Stimulated activated CD4-positive, alpha-beta T cell treated with anti-CD3 and anti-CD28 coated beads, Interleukin-4, amount 100 ng/mL, for 24 hours (primary cell): ENCODE measurements at places on chromosomes 7 and 10.

DNA sequence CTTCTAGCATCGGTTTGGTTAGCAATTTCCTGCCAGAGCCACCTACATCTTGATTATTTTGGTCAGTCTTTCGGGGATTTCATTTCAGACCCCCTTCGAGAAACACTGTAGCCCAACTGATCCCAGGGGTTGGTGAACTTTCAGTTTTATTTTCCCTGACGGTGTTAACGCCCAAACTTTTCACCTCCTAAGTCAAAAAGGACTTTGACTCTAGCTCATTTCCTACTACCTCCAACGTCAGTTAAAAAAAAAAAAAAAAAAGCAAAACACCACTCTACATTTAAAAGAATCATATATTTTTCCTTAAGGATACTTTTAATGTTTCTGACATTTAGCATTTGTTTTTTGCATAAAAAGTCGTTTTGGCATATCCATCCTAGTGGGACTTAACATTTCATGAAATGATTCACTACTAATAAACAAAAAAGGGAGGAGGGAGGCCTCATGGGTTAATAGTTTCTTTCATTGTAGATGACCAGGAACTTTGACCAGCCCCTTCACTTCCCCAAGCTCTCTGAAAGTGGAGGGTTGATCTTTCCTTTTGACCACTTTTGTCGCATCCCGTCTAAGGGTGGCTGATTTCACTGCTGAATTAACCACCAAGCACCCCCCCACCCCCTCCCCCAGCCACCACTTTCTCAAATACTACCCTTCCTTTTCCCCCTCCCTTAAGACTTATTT, 764 bp upstream of the TCF7L2 start:
- DNase-seq: no peak

DNA sequence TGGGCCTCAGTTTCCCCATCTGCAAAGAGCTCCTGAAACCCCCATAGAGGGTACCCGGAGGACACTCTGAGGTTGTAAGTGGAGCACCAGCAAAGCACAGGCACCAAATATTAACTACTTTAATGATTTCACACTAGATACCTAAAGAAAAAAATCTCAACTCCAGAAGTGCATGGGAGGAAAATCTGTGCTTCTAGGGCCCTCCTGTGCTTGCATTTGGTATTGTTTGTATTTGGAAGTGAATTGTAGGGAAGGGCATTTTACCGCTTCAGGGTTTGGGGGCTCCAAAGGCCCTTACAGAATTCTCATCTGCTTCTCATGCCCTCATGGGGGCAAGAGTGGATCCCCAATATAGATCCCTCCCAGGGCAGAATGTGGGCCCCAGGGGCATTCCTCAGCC, 22.4 kb upstream of the DRGX start:
- DNase-seq: no peak

- DNase-seq: no peak
These were observed 611.8 kb downstream of the SORCS3 start for GRCh38 chr10:105252911-105253310.

GRCh38 chr7:53110425-53110824, 75.0 kb downstream of the POM121L12 start:
- no peak for DNase-seq

GRCh38 chr10:132575320-132576201, 38.0 kb downstream of the INPP5A start:
- peak; percentile 25 for DNase-seq

DNA sequence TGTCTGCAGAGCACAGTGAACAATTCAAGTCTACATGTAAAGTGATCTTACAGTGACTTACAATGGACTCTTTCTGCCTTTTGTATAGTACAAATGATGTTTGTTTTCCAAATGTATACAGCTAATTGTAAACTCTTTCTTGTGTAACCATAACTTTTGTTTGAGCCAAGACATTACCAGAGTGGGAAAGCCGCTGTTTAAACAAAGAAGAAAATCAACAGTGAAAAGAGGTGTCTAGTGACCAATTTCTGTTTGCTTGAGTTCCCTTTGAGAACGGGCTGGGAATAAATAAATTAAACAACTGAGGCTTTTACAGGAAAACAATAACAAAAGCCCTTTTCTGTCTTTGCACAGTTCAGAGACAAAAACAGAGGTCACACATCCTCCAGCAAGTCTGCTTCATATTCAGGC, 1163.4 kb downstream of the CNTNAP2 start:
- no peak for DNase-seq

DNA sequence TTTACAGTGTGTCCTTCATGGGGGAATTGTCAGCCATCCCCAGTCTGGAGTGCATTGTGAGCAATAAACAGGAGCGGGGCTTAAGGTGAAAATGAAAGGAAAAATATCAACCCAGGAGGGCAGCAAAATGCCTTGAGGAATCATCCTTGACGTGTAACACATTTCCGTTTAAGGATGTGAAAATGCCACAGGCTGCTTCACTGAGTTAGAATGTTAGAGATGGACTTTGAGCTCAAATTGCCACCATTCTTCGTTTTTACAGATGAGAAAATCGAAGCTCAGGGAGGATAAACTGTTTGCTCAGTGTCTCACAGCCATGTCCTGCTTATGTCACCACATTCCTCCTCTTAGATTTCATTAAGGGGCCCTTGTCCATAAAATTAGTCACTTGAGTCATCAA, 23.1 kb downstream of the SORCS3 start:
- no peak for DNase-seq

GRCh38 chr10:25036381-25036780, 20.0 kb downstream of the THNSL1 start:
- no peak for DNase-seq

DNA sequence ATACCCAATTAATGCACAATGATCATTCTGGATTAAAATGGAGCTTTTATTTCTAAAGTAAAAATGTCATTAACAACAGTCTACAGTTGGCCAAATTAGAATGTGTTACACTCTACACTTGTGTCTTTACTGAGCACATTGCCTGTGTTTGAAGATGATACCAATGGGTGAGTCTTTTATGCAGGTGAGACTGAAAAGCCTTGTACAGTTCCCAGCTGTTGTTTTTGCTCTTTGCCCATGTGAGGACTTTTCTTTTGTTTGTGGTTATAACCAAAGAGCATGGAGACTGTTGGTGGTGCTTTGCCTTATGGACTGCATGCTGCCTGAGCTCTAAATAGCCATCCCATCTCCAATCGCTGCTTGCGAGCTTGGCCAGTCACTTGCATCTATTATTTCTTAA, 264.5 kb downstream of the GATA3 start:
- DNase-seq: no peak

DNA sequence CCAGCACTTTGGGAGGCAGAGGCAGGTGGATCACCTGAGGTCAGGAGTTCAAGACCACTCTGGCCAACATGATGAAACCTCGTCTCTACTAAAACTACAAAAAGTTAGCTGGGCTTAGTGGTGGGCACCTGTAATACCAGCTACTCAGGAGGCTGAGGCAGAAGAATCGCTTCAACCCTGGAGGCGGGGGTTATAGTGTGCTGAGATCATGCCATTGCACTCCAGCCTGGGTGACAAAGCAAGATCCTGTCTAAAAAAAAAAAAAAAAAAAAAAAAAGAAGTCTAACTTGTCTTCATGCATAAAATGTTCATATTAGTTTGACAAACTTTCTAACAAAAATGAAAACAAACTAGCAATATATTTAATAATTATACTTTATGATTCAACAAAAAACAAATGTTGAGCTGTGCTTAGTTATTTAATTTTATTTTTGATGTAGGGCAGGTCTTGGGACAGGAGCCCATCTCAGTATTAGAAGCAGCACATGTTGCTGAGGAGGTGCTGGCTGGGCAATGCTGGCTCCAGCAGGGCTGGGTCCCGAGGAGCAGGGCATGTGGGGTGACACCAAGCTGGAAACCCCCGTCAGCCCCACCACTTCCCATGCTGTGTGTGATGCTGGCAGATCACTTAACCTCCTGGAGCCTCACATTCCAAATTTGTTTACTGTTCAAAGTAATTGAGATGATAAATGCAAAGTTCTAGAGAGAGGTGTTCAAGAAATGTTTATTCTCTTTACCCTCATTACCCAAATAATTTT, 335.3 kb upstream of the KLF6 start:
- no peak for DNase-seq
